ENCODE measurements at places on chromosomes 7 and 10. TPM values are rescaled to one million over a fixed set of nuclear protein-coding genes. Genes with fewer than 3 reads are reported as not detected.

CYP3A7 gene
- total RNA-seq, result not detected

HOXA5 gene
- 11.0 TPM for total RNA-seq

MYH16 gene
- total RNA-seq, result not detected

ZP3 gene
- 0.35 TPM for total RNA-seq

DOCK4 gene
- 34.1 TPM for total RNA-seq

PNLIPRP1 gene
- total RNA-seq, result not detected

PON3 gene
- 0.31 TPM for total RNA-seq

PDZD7 gene
- total RNA-seq, result not detected

CHRM2 gene
- total RNA-seq, result 51.7 TPM

EBLN1 gene
- total RNA-seq, result not detected

PTF1A gene
- total RNA-seq, result not detected

PRPS1L1 gene
- not detected for total RNA-seq

PLCE1 gene
- total RNA-seq, result 19.3 TPM

STOX1 gene
- total RNA-seq, result 11.4 TPM

DDC gene
- total RNA-seq, result not detected

MSMB gene
- total RNA-seq, result not detected
